ENCODE measurements at places on chromosomes 7 and 10.

GRCh38 chr7:69953136-69954067, 355.1 kb downstream of the AUTS2 start:
- no peak for DNase-seq

GRCh38 chr7:124688991-124689390, 76.6 kb downstream of the GPR37 start:
- no peak for DNase-seq

DNA sequence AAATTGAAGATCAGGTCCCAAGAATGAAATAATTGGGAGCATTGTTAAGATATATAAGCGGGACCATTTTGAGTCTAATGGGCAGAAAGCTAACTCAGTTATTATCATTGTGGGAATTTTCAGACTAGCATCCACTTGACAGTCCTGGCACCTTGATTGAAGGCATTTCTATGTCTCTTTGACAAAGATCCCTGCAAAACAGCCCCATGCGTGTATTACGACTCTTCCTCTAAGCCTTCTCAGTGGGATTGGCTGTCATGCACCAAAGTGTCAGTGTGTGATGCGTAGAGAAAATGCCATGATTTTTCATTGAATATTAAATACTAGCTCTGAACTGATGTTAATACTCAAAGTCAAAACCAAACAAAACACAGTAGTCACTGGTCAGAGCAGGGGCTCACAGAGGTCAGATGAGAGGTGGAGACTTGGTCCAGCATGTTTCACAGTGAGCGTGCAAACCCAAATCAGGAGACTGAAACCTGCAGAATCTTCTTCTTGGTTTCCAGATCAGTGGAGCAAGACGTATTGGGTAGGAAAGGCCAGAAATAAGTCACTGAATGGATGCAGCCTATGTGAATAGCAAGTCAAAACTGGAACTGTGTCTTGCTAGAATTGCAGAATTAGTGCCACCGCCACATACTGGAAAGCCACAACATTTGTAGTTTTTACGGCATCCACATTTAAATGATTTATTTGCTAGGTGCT, 303.6 kb upstream of the AKR1E2 start:
- no peak for DNase-seq

GRCh38 chr10:132551093-132551807, 13.7 kb downstream of the INPP5A start:
- no peak for DNase-seq

- DNase-seq = no peak
These were observed 101.5 kb downstream of the CHCHD3 start for GRCh38 chr7:132980402-132980801.

Data from CD4-positive, alpha-beta T cell treated with Interleukin-15 for 4 hours (primary cell).